Stimulated activated CD8-positive, alpha-beta memory T cell treated with anti-CD3 and anti-CD28 coated beads, Interleukin-4, amount 100 ng/mL, for 1 hour (primary cell): ENCODE measurements at places on chromosomes 3 and 15.

DNA sequence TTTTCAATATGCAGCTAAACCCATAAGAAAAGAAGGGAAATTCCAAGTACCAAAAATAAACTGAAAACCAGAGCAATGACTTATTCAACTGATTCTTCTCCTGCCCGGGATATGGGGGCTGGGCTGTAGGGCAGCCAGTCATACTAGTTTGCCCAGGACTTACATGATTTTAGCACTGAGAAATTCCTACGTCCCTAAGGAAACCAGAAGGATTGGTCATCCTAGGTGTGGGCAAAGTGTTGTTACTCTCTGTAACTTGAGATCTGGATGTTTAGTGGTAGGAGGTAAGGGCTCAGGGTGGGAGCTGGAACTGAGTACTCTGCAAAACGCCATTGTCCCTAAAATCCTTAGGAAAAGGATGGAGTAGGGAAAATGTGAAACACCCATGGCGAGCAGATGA, 1.2 kb upstream of the DAZL start:
- DNase-seq = no peak

DNA sequence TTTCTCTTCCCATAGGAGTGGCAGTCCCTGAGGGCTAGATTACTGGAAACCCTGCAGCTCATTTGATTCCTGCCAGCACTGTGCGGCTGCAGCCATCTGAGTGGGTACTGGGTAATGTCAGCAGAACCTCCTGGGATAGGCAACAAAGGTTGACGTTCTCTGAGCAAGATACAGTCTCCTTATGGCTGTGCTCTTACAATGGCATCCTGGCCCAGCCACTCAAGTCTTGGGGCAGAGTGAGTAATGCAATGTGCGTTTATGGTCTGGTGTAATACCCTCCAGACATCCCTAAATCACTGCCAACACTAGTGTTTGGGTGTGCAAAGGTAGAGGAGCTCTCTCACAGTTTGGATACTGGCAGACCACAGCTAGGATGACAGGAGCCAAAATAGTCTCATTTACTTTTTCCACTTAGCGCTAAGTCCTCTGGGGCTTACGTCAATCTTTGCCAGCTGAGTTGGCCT, 775.8 kb downstream of the ZNF385D start:
- DNase-seq = no peak

DNA sequence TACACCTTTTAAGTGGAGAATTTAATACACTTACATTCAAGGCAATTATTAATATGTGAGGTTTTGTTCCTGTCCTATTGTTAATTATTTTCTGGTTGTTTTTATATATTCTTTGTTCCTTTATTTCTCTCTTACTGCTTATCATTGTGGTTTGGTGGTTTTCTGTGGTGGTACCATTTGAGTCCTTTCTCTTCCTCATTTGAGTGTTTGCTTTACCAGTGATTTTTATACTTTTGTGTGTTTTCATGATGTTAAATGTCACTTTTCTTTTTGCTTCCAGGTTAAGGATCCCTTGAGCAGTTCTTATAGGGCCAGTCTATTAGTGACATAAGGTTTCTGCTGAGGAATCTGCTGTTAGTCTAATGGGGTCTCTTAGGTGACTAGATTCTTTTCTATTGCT, 116.5 kb downstream of the LRRK1 start:
- no peak for DNase-seq

- no peak for DNase-seq
These were observed 688.9 kb upstream of the NAALADL2 start for GRCh38 chr3:174170248-174170647.

- no peak for DNase-seq
These were observed 78.8 kb downstream of the MCF2L2 start for GRCh38 chr3:183349421-183350157.

DNA sequence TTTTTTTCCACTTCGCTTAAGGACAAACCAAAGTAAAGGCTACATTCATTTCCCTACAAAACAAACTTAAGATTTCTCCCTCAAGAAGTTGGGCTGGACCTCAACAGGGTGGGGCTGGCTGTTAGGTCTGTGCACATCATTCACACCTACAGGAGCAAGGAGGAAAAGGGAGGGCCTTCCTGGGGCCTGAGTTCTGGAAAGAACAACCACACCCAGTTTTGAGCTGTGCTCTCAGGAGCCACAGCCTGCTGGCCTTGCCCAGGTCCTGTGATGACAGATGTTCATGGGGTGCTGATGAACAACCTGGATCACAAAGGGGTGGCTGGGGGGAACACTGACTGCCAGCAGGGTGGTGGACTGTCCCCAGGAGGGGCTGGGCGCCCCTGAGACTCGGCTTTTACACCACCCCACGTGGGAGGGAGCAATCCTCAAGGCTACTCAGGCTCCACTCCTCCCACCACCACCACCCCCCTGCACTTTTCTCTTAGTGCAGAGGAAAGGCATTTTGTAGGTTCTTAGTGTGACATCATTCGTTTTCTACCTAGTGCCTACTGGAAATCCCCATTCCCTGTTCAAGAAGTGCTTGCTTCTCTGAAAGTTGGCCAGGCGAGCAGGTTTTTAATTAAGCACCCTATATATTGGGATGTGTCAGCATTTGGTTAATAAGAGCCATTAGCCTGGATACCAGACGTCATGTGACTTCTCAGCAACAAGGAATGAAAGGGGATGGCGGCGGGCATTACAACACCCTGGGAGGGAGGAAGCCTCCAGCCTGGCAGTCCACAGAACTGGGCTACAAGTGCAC, 35.7 kb downstream of the CCNB2 start:
- DNase-seq = no peak

GRCh38 chr3:53240989-53241972, 14.5 kb downstream of the TKT start:
- no peak for DNase-seq

DNA sequence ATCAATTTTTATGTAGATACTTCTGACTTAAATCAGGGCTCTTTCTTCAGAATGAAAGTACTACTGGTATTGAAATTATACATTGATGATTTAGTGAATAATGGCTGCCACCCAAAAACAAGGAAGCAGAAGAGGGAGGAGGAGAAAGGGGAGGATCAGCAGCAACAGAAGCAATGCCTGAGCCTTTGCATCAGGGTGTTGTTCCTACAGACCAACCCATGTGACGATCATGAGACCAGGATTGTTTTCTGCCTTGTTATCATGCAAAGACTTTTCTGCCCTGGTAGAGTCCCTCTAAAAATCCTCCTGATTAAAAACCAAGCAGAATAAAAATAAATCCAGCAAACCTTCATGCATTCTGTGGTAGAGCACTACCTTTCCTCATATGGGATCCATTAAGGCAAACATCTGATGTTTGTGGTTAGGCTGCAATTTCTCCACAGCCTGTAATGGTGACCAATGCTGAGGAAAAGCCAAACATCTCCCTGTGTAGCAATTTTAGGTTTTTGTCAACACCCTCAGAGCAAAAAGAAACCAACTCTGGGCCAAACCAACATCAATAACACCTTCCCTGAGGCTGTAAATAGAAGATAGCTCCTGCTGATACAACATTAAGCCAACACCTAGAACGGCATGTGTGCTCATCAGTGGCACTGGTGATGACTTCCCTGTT, 191.7 kb downstream of the ATP8B4 start:
- no peak for DNase-seq

DNA sequence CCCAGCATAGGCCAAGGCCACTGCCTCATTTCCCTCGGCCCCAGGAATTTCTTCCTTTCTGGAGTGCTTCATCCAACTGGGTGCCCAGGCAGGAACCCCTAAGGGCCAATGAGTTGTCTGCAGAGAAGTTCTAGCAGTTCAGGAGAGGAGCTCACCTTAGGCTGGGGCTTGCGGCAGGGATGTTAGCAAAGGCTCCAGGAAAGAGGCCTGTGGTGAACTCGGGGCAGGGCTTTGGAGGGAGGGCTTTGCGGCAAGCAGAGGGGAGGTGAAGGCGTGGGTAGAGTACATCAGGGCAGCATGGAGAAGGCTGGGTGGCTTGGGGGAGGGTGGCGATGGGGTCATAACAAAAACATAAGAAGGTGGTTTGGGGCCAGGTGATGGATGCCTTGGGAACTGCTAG, 1.1 kb downstream of the GHRL start:
- no peak for DNase-seq

- no peak for DNase-seq
These were observed 442.4 kb upstream of the RARB start for GRCh38 chr3:24985668-24986067.

- no peak for DNase-seq
These were observed 8.3 kb downstream of the GHRL start for GRCh38 chr3:10284496-10284895.

- no peak for DNase-seq
These were observed 166.7 kb downstream of the FOXP1 start for GRCh38 chr3:71416876-71417275.

- no peak for DNase-seq
These were observed 9.5 kb downstream of the CLDN18 start for GRCh38 chr3:138019281-138020069.

- no peak for DNase-seq
These were observed 40.1 kb upstream of the PSMD6 start for GRCh38 chr3:64063207-64063982.

GRCh38 chr15:57084192-57084591, 165.7 kb downstream of the TCF12 start:
- DNase-seq = no peak

GRCh38 chr3:31934866-31935265, 46.2 kb downstream of the OSBPL10 start:
- no peak for DNase-seq

- DNase-seq = no peak
These were observed 123.9 kb downstream of the ANO10 start for GRCh38 chr3:43497905-43498365.

GRCh38 chr15:58773024-58773423, 1.9 kb downstream of the MINDY2 start:
- no peak for DNase-seq

DNA sequence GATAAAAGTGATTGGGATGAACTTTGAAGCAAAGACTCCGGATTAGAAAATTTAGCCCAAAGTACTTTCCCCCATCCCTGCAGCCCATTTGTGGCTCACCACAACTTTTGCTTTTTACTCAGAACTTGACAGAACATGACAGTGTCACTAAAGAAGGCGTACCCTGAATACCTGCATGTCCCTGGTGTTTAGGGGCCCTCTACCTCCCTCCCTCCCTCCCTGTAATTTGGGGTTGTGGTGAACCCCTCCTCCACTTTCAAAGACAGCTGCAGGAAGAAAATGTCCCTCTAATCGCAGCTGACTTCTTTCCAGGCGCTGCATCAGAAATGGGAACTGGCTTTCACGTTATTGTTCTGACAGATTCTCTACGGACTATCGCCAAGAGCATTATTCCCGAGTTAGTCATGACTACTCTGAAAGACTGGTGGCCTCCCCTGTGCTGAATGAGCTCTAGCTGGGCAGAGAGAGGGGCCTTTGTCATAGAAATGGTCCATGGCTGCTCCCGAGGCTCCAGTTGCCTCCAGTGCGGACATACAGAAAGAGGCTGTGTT, 93.2 kb upstream of the ARHGEF3 start:
- DNase-seq = no peak

GRCh38 chr3:27699067-27699466, 23.1 kb downstream of the EOMES start:
- DNase-seq = no peak

DNA sequence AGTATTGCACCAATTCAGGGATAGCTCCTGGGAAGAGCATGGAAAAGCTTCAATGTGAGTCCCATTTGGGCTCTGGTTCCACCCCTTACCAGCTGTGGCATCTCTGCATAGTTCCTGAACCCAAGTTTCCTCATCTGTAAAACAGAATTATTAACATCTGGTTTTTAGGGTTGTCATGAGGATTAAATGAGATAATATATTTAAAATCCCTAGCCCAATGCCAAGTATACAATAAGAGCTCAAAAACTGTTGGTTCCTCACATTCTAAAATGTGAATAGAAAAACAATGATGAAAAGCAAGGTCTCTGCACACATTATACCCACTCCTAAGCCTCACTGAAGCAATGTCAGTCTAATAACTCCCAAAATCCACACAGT, 237.3 kb upstream of the WNT5A start:
- no peak for DNase-seq

DNA sequence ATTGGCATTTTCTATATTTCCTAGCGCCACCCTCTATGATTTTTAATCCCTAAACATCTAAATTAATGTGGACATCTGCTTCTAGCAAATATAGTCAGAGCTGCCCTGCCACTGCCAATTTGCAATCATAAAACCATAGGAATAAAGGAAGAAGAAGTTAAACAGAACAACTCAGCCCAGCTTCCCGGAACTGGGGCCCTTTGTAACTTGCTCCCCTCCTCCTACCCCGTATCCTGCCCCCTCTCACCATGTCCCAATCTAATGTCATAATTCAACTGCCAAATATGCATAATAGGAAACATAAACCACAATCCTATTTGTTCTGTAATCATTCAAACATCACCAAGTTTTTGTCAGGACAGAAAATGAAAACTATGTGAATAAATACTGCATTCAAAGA, 74.4 kb upstream of the ACP3 start:
- no peak for DNase-seq

DNA sequence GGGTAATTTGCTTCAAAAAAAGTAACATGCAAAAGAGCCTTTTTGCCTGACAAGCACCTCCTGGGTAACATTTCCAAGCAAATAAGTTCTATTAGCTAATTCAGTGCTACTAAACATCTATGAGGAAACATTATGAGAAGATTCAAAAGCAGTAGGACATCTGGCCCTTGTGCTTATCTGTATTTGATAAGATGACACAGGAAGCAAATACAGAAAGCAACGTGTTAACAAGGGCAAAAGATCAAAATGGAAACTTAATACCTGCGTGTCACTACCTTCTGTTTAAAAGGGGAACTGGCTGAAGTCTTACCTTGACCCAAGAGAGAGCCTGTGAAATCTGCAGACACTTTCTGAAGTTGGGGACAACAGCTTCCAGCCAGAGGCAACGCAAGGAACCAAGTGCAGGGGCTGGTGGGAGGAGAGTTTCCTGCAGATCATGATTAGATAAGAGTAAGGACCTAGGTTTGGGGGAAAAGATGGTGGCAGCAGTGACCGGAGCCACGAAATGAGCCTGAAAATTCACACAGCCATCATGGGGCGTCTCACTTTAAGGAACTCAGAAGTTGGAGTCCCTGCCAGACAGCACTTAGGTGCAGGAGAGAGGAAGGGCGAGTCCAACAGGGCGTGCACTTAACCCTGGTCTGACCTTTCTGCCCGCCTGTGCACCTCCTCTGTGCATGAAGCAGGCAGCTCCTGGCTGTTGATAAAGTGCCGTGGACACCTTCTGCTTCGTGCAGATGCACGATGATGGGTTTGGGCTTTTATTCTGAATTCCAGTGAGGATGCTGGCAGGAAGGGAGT, 153.6 kb upstream of the BHLHE40 start:
- DNase-seq = no peak

DNA sequence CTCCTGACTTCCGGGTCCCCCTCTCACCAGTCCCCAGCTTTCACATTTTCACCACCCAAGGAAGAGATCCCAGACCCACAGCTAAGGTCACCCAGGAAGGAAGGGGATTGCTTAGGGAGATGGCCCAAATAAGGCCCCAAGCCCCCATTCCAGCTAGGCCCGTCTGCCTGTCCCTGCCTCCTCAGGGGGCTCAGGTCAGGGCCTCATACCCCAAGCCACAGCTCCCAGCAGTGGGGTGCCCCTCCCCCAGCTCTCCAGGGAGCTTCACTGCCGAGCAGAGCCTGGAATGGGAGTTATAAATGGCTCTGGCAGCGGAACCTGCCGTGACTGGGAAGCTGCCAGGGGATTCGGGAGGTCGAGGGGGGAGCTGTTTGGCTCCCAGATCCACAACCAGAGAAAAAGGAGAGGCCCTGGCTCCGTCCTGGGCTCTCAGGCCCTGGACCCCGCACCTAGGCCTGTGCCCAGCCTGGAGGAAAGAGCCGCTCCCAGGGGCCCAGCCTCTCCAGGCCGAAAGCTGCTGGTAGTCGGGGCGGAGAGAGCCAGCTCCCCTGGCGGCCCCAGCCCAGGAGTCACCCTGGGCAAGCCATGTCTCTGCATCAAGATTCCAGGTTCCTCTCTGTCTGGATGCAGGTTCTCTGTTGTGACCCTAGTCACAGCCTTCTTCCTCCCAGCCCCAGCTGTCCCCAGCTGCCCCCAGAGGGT, 550 bp downstream of the CCDC9B start:
- DNase-seq = no peak
